GM13977 (cell line): ENCODE measurements at places on chromosomes 13 and 19.

GRCh38 chr19:43826787-43827754 is at the start of gene ZNF283:
ZNF283 (plus strand) TSS chr19:43827321; CDS start chr19:43833505, 6,184 bp downstream.
- peak; percentile 86 for DNase-seq

- no peak for DNase-seq
Observed at GRCh38 chr19:37997911-37998344, 90.9 kb downstream of the SIPA1L3 start.

DNA sequence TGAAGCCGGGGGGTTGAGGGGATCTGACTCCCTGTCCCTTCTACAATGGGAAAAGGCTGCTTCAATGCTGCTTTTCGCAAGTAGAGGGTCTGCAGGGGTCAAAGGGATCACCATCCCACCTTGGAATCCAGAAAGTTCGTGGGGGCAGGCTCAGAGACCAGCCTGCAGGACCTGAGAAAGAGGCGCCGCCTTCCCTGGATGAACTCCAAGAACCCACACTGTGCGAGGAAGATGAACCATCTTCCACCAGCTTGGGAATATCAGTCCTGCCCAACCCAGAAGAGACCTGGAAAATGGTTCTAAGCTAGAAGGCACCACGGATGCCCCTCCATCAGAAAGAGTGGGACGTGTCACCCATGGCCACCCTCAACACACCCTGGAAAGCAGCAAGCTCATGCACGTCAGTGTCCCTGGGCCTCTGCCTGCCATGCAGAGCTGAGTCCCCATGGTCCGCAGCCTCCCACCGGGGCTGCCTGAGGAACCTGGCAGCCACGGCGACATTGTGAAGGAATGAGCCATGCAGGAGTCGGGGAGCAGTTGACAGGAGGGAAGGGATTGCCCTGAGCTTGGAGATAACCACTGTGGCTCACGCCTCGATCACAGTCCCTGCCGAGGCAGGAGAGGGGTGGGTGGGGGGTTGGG is 14.6 kb downstream of the RAB3D start:
- DNase-seq, result no peak

DNA sequence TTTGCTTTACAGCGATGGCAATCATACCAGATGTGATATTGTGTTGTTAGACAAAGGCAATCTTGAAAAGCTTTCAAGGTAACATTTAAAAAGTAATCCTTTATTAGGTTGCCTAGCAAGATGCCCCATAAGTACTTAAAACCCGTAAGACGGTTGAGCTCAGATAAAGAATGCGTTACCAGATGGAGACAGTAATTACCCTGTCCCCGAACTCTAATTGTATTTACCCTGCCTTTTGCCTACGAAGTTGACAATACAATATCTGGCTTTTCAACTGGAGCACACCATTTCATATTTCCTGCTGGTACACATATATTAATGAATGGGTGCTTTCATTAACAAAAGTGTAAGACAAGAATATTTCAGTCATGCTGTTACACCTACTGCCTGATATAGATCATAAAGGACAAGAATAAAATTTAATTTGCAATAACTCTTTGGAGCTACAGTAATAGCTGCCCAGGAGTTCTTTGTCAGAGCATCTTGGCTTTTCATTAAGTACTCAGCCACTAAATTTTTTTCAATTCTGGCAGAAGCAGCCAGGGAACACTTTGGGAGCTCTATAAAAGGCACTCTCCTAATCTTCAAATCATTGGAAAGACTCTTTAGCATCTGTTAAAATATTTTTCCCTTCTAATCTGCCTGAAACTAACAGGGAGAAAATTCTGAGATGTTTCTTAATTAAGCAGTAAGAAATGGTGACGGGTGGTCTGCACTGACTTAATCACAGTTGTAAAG is 63.8 kb downstream of the DCT start:
- DNase-seq, result no peak

- DNase-seq, result no peak
Observed at GRCh38 chr13:113491418-113491883, 940 bp upstream of the DCUN1D2 start.

- peak; percentile 97 for DNase-seq
Observed at GRCh38 chr19:57240311-57241090, at the start of gene ZNF805. ZNF805 (plus strand) TSS chr19:57240632; CDS start chr19:57240892, 260 bp downstream.

- no peak for DNase-seq
Observed at GRCh38 chr13:44703371-44703770, 127.2 kb upstream of the TSC22D1 start.

GRCh38 chr13:102648046-102648445 is 46.8 kb downstream of the METTL21C start:
- no peak for DNase-seq

GRCh38 chr13:92265408-92265807 is 867.0 kb downstream of the GPC5 start:
- no peak for DNase-seq

- no peak for DNase-seq
Observed at GRCh38 chr19:38801359-38802095, 11.2 kb downstream of the LGALS4 start.

- no peak for DNase-seq
Observed at GRCh38 chr19:13026462-13027370, 31.4 kb downstream of the NFIX start.

DNA sequence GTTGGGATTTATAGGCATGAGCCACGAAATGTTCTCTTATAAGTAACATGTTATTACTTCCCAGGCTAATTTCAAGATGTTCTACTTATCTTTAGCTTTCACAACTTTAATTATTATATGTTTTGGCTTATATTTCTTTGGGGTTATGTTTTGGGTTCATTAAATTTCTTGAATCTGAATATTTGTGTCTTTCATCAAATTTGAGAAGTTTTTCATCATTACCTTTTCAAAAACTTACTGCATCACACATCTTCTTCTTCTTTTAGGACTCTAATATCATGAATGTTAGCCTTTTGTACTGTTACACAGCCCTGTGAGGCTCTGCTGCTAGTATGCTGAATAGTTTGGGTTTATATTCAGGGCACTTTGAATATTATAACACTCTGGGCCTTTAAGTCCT is 9.7 kb upstream of the ZNF266 start:
- no peak for DNase-seq

DNA sequence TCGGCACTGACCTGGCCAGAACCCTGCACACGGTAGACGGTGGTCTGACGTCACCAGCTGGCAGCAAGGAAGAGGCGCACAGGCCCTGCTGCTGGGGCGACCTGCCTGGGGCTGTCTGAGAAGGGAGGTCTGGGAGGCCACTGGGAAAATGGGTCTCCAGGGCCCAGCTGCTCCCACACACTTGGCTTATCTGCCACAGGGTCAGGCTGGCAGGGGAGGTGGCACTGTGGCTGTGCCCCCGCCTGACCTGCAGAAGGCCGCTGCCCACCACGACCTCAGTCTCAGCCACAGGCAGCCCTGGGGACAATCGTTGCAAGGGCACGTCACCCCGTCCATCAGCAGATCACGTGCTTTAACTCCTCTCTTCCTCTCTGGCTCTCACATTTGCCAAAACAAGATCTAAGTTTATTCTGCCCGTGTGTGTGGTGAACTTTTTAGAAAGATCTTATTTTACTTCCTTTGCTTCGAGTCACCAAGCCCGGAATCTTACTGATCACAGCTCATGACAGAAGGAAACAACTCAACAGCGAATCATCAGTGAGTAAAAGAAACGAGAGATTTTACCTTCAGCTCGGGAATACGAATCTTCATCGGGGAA is 45.2 kb upstream of the RANBP3 start:
- no peak for DNase-seq

GRCh38 chr13:20571676-20572075 is 4.7 kb downstream of the IFT88 start:
- DNase-seq, result no peak

GRCh38 chr19:45674946-45675345 is 6.9 kb downstream of the GIPR start:
- DNase-seq, result no peak

GRCh38 chr13:31638577-31638976 is 100.7 kb upstream of the RXFP2 start:
- DNase-seq, result no peak
